ENCODE measurements at places on chromosomes 12 and 14.

GRCh38 chr12:52042706-52043385, 8.4 kb upstream of the NR4A1 start:
- no peak for DNase-seq

- no peak for DNase-seq
Measured at GRCh38 chr12:59733200-59733599, 137.4 kb downstream of the SLC16A7 start.

DNA sequence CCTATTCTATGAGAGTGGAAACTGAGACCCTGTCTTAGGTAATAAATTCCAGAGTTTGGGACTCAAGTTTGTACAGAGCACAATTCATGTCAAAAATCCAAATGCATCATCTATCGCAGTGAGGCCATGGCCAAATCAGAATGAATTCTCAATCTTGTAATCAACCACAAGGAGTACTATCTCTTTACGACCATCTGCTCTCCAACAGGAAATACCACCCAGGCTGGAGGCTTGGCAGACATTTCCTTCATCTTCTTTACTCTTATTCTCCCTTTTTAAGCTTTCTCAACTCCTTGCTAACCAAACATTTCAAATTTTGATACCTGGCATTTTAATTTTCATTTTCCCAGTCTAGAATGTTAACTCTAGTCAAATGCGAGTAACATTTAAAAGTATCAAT, 32.7 kb upstream of the RNU6-7 start:
- DNase-seq, result no peak

DNA sequence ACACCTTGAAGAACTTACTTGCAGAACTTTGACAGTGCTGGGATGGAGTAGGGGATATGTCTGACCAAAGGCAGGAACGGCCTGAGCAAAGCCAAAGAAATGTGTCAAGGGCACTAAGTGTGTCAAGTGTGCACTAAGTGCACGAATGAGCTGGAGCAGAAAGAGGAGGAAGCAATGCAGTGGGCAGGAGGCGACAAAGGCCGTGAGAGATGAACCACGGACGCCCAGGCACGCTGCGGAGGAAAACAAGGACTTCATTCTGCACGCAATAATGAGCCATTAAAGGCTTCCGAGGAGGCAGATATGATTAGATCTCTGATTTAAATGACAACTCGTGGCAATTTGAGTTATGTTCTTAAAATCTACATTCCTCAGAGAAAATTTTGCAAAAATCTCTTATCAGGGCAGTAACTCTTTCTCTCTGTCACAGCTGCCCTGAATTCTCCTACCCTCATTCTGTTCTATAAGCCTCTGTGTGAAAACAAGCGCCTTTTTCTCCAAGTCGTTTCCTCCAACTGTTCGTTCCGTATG, 25.3 kb downstream of the GRIN2B start:
- no peak for DNase-seq

GRCh38 chr14:68951035-68951797, 27.9 kb downstream of the ACTN1 start:
- peak; percentile 82 for DNase-seq

DNA sequence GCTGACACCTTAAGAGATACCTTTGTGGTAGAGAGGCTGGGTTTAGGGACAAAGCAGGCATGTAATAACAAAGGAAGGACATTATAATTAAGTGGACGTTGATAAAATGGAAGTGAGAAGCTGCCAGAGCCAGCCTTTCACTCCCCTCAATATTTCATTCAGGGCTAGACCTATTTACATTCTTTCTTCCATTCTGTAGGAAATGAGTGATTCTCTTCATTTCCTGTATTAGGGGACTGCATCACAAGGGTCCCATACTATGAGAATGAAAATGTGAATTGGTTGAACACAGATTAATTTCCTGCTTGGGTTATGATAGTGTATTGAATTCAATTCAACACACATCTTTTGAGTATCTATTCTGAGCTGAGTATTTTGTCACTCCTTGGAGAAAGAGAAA, 143.0 kb downstream of the OTOGL start:
- no peak for DNase-seq

GRCh38 chr12:85923767-85924331, 49.8 kb downstream of the NTS start:
- peak; percentile 14 for DNase-seq

- no peak for DNase-seq
Measured at GRCh38 chr12:55716582-55716957, 724 bp downstream of the BLOC1S1 start.

- no peak for DNase-seq
Measured at GRCh38 chr12:124725597-124726237, 137.9 kb downstream of the SCARB1 start.

GRCh38 chr14:54702014-54702491, 135.1 kb downstream of the SAMD4A start:
- DNase-seq, result no peak

DNA sequence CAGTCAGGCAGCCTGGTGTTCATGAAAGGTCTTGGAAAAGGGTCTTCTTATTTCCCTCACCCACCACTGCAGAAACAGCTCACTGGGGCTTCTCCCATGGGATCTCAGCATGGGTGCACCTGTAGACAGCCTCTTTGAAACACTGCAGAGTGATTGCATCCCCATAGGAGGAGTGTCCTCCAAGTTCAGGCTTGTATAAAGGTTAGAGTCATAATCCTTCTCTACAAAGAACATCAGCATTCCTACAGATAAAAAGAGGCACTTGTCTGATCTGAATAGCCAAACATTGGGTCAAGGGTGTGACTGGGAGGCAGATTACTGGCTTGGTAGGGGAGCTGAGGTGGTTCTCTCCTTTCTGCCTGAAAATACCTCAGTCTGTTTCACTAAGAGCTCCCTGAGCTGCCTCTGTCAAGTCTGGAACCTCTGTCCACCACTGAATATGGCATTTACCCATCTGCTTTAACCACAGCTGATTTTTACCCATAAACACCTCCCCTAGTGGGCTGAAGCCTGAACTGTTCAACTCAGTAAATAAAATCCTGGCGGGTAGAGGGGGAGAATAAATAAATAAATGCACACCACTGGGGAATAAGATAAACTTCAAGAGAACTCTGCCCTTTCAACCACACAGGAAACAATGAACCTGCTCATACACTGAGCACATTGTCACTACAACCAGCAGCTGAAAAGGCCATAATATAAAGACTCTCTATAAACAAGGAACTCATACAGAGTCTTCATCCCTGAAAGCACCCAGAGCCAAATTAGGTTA, 120.7 kb upstream of the SCAF11 start:
- DNase-seq, result no peak

DNA sequence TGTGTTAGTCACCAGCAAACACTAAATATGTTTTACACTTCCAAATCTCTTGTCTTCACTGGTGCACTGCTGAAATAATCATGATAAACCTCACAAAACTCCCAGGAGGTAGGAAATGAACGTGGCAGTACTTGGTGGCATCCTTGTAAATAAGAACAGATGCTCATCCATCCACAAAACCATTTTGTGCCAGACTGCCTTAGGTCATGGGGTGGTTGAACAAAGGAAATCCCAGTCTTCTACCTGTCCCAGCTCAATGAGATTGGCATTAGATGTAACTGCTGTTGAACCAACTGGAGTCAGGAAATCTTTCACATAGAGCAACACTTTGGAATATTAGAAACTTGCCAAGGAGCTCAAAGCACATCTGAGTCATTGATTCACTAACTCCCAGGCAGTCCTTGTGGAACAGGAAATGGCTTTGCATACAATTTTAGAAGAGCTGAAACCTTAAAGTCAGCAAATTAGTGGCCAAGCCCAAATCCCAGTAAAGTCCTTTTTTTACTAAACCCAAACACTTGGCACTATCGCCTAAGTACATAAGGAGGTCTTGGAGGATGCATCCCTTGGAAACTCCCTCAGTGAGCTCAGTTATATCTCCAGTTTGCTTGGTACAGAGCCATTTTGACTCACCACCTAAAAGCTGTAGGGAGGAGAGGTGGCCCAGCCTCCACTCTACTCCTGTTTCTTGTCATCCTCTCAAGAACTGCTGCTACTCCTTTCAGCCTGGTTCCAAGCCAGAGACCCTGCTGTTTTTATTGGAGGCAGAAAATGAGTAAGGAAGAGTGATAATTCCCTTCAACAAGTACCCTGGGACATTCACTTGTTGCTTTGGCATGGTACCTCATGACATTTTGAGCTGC, 208.0 kb downstream of the NOVA1 start:
- peak; percentile 14 for DNase-seq

DNA sequence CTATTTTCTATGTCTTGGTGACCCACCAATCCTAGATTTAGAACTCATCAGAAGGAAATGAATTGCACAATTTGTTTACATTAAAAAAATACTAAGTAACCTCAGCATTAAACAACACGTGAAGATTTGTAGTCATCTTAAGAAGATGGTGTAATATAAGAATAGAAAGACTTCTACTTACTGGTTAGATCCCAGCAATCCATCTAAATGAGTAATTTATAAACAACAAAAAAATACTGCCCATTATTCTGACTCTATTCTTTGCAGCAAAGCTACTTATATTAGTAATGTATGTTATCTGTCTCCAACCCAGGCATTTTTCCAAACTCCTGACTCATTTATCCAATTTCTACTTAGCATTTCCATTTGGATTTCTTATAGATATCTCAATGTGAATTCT, 67.8 kb downstream of the CD163L1 start:
- peak; percentile 54 for DNase-seq

DNA sequence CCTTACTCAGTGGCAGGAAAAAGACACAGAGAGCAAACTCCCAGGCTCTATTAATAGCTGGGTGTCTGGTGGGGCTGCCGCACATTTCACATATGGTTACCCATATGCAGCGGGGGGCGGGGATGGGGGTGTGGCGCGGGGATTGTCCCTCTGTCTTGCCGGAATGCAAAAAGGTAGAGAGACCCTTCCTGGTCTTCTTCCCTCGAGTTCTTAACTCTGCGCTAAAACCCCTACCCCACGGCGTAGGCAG, 1.7 kb downstream of the PRMT8 start:
- DNase-seq, result no peak

DNA sequence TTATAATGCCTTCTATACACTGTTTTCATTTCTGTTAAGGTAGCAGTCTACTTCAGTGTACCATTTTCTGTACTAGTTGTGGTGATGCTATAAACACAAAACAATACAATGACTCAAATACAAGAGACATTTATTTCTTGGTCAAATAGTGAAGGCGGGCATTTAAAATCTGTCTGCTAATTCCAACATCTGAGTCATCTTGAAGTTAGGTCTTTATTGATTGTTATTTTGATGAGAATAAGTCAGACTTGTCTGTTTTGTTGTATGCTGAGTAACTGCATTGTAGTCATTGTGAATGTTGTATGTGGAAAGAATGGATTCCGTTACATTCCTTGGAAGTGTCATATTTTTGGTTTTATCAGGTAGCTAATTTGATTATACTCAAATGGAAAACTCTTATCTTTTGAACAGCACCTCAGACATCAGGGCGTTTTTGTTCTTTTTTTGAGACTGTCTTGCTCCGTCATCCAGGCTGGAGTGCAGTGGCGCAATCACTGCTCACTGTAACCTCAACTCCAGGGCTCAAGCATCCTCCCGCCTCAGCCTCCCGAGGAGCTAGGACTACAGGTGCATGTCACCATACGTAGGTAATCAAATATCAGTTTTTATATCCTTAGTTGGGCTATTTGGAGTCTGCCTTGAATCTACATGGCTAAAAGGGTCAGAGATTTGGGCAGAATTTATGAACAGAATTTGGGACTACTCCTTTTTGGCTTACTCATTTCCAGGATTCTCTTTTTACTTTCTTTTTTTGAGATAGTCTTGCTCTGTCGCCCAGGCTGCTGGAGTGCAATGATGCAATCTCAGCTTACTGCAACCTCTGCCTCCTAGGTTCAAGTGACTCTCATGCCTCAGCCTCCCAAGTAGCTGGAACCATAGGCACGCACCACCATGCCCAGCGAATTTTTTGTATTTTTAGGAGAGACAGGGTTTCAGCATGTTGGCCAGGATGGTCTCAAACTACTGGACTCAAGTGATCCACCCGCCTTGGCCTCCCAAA, 56.8 kb downstream of the PAPLN start:
- DNase-seq, result no peak

DNA sequence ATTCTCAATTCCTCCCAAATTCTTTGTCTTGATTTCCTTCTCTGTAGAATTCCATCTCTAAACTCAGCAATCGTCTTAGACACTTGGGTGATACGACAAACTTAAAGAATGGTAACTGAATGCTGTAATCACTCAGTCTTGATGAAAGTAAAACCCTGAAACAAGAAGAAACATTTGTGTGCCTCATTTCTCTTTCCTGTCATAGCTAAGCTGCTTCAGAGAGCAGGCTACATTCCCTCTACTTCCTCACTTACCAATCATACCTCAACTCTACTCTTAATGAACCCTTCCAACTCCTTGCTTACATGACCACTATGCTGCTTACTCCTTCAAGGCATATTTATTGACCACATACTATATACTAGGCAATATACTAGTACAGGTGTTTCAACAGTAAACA, 8.3 kb downstream of the MAP4K5 start:
- DNase-seq, result no peak

- DNase-seq, result no peak
Measured at GRCh38 chr14:56137849-56138248, 19.6 kb downstream of the PELI2 start.

DNA sequence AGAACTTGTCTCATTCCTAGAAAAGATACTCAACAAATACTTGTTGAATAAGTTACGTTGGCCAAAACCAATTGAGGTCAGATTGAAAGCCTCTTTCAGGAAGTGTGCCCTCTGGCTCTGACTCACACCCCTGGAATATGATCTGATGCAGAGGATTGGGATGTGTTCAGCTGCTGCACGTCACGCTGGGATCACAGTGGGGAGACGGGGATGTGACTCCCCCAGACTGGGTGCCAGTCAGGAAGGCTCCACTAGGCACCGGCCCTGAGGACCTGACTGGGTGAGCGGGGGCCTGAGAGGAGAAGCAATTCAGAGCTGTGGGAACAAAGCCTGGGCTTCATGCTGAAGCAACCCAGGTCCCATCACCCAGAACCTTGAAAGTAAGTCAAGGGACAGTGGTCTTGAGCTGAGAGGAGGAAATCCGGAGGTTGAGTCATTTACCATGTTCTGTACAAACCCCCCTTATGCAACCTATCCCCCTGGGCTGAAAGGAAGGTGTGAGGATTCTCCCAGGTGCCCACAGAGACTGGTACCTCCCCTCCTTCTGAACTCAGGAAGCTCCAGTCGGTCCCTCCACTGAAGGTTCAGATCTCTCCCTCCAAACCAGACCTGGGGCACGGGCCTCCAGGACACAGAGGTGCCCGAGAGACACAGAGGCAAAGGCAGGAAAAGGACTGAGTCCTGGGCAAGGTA, 3.9 kb downstream of the CEBPE start:
- peak; percentile 79 for DNase-seq

DNA sequence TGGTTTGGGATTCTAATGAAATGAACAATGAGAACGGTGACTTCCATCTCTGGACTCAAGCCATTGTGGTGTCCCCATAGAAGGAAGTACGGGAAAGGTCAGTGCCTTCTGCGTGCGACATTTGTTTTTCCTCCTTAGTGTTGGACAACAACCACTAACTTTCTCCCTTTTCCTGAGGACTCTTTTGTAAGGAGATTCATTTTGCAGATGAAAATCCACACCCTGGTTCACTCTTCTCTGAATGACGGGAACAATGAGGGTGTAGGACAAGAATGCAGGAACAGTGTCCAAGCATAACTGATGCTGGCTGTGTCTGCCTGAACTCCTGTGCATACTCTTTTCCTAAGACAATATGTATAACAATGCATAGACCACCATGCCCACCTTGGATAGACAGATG, 176.4 kb downstream of the STXBP6 start:
- DNase-seq, result no peak

Data from fibroblast of skin of left quadriceps (primary cell).